ENCODE measurements at places on chromosomes 12 and 14.

GRCh38 chr14:101007765-101008164, 104.2 kb upstream of the RTL1 start:
- no peak for DNase-seq

GRCh38 chr12:56886319-56886718, 47.9 kb downstream of the SDR9C7 start:
- no peak for DNase-seq

DNA sequence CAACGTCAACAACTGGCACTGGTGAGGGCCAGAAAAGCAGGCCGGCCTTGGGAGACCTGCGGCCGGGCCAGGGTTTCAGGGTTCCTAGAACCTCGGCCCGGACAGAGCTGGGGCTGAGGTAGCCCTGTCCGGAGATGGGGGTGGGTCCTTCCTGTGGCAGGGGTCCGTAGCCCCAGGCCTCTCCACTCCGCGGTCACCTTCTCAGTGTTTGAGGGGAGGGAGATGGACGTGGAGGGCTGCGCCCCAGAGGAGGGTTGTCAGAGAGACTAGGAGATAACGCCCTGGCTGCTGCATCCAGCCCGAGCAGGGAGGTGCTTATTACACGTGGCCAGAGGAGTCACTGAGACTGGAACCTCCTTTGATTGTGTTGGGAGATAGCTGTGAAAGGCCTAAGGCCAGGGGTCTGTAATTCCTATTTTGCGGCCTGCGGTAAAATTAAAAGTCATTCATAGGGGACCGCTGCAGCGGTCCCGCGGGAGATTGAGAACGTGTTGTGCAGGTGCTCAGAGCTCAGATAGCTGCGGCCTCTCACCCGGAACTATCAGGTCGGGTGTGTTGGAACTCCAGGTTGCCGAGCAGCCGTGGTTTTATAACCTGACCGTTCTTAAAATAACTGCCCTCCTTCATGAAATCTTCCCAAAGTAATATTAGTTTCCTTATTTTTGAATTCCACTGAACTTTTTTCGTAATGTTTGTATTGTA, 507 bp downstream of the AHSA1 start:
- no peak for DNase-seq

GRCh38 chr12:75859868-75860267, 171.7 kb downstream of the PHLDA1 start:
- DNase-seq, result no peak

DNA sequence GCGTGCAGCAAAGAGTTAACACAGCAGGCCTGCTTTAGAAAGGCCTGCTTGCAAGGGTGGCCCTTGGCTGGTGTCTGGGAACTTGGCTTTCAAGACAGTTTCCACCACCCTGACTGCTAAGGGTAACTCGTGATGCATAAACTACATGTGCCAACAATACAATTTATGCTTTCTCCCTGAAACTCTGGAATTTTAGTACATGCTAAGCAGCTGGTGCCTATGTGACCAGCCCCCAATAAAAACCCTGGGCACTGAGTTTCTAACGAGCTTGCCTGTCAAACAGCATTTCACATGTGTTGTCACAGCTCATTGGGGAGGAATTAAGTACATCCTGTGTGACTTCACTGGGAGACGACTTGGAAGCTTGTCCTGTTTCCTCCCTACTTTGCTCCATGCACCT, 133.1 kb downstream of the SLC5A8 start:
- no peak for DNase-seq

DNA sequence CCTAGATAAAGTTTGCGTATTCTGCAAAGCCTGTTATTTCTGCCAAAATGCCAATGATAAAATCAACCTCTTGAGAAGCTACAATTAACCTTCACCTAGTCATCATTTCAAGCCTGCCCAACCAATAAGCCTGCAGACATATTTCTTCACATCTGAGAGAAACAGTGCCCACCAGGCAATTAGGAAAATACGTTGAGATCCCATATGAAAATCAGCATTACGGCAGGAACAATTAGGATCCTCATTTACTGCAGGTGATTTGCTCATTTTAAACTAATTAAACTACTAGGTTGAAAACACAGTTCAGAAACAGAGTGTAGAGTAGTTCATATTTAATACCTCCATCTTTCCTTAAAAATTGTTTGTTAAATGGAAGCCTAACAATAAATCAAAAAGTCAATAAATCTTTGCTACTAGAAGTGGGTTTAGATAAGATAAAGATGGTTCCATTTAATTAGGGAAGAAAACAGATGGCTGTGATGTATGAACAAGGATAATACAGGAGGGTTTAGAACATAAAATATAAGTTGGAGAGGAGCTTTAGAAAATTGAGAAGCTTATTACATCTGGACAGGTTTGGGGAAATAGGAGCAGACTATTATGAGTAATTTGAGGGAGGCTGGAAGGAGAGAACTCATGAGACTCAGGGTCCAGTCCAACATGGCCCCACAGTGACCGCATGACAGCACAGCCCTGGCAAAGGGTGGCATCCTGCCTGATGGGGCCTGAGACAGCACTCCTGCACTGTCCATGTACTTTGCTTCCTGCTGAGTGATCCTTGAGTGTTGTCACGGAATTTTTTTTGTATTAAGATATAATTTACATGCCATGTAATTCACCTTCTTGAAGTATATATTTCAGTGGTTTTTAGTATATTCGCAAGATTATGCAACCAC, 26.9 kb upstream of the PYGL start:
- no peak for DNase-seq

- no peak for DNase-seq
Observed at GRCh38 chr12:26936559-26937442, 980 bp downstream of the INTS13 start.

DNA sequence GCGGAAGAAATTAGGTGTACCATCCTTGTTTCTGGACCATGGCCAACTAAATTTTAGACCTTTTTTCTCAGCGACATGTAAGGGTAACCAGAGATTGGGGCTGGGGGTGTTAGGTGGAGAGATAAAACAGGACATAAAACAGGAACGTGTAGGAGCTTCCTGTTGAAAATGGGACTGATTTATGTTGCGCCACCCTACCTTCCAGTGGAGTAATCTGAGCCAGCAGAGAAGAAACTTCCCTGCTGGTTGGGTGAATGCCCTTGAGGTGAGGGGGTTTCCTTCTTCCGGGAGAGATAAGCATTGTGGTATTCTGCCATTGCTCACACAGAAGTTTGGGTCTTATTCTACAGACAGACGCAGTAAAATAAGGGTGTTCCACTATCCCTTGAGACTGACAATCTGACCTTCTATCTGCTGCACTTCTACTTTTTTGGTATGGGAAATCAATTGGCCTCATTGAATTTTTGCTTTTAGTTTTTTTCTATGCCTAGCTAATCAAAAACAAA, 417.6 kb downstream of the PCNX1 start:
- DNase-seq, result peak; percentile 43

- no peak for DNase-seq
Observed at GRCh38 chr12:10811883-10812536, 2.0 kb upstream of the TAS2R9 start.

GRCh38 chr12:100138048-100138802, 4.4 kb downstream of the BLTP3B start:
- no peak for DNase-seq

DNA sequence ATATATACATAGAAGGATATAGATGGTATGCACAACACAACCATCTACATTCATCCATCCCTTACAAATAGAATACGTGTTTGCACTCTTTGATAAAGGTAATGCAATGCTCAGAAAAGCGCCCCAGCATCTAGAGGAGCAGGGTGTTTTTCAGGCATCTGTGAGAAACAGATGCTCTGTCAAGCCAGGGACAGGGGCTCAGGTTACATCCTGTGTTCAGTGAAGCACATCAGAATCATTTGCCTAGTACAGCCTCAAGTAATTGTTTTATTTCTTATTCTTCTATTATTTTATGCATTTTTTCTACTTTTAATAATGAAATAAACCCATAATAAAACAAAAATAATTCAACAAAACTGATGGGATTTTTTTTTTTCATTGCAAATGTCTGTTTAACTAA, 50.5 kb upstream of the HIF1A start:
- no peak for DNase-seq

DNA sequence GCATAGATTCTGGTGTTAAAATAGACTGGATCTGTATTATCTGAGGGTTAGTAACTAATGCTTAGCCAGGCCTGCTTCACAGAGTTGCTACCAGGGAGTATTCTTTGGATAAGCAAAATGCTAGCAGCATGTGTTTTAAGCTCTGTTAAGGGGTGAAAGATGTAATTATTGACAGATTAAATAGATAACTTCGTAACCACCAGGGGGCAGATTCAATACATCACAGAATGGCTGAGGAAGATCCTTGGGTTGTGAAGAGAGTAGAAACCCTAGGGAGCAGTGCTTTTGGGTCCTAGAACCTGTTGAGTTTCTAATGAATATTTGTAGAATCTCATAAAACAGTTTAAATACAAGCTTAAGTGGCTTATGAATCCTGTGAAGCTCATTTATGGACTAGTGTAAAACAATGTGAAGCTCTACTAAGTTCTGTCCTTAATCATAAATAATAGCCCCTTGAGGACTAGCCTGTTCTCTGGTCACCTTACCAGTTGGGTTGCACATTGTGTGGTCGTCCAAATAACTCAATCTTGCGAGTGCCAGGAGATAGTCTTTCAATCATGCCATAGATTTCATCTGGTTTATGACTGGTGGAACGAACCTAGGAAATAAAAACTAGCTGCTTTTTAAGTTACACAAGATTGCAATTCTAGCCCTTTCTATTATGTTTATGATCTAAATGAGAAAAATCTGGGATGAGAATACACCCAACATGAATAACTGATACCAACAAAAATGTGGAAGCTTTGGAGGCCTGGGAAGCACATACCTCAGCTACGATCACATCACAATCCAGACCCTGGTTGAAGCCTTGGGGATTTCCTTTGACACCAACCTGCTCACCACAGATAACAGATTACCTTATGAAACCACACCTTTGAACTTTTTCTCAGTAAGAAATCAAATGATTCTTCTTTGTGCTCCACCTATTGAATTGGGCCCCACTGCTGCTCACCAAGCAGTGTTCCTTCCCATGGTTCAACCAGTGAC, 12.3 kb downstream of the METTL3 start:
- DNase-seq, result peak; percentile 33

DNA sequence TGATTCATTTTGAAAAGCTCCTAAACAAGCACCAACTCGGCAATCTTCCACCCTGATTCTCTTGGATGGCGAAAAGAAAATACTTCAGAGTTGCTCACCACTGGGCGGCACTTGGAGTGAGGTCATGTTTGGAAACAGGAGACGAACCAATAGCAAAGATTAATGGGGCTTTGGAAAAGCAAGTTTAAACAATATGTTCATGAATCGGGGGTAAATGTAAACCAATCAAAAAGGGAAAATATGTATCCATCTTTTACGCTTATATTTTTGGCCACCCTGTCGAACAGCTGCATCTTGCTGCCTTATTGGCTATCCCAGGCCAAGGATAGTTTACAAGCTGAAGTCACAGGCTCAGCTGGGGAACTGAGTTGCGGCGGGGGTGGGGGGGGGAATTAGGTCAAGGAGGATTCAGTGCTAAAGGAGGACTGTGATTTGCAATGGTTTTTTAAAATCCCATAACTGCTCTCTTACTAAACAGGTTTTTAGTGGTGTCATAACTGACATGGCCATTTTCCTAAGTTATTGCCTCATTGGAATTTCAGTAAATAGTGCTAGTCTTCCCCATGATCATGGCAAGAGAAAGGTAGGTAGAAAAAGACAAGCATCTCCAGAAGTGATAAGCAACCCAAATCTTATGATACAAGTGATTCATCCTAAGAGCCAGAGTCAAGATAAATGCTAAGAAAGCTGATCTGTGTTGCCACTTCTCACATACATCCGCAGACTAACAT, 210.6 kb downstream of the PHLDA1 start:
- DNase-seq, result no peak

DNA sequence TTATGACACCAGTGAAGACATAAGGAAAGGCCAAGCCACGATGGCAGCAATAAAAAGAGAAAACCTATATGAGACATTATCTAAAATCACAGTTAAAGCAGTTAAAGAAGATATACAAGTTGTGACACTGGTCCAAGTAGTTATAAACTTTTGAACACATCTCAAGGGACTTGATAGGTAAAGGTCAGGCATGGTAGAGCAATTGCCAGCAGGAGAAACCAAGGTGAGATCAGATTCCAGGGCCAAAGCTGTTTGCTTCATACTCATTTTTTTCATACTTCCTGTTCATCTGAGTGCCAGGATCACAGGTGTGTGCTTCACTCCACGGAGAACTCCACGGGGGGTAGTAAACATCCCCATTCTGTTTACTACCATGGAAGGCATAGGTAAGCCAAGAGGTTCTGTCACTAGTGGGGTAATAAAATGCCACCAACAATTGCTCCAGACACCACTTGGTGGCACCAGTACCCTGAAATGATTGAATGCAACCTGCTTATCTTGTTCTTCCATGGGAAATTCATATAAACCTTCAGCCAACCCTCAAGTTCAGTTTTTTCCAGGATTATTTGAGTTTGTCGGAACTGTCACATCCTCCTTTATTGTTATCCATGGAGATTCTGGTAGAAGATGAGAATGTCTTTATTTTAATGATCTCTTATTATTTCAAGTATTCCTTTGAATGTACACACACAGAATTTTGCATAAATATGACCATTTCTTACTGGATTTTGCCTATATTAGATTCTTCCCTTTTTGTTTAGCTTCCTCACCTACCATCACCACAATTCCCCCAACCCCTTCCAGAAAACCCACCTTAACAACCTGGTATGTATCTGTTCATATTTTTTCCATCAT, 59.2 kb upstream of the TSPAN8 start:
- no peak for DNase-seq

DNA sequence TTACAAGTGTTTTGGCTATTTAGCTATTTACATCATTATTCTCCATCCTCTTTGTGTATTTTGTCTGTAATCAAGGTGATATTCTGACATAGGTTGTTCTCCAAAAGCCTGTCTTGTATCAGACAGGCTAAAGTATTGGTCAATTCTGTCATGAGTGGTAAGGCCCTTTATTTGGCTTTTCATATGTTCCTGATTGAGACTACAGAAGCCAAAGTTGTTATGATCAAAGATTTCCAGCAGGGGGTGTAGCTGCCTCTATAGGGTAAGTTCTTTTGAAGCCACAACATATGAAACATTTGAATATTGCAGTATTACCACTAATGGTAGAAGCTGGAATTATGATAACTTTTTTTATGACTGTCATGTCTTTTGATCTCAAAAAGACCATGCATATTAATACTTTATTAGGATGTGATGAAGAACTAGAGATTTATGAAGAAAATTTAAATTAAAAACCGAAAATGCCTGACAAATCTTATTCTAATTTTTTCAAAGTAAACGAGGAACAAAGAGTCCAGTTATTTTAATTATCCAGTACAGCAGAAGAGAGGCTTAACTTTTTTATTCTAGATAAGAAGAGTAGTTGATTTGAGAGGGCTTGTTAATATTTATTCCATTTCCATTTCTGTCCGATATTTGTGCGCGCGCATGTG, 3.4 kb upstream of the ARHGAP5 start:
- peak; percentile 51 for DNase-seq

Data from right renal pelvis (tissue), 4 donors.